ENCODE measurements at places on chromosomes 4 and X. TPM values are rescaled to one million over a fixed set of nuclear protein-coding genes. Genes with fewer than 3 reads are reported as not detected.

GRCh38 chrX:119155416-119156035 lies 27.9 kb upstream of the KIAA1210 start:
- DNase-seq = no peak

GRCh38 chr4:158139086-158139485 lies 33.7 kb downstream of the GASK1B start:
- no peak for DNase-seq

MAGEA2 gene
- polyA plus RNA-seq = not detected

GRCh38 chrX:39724544-39724943 lies 373.2 kb downstream of the BCOR start:
- DNase-seq = no peak

- DNase-seq = no peak
These were observed 376.3 kb upstream of the LCORL start for GRCh38 chr4:18397681-18398390.

DNA sequence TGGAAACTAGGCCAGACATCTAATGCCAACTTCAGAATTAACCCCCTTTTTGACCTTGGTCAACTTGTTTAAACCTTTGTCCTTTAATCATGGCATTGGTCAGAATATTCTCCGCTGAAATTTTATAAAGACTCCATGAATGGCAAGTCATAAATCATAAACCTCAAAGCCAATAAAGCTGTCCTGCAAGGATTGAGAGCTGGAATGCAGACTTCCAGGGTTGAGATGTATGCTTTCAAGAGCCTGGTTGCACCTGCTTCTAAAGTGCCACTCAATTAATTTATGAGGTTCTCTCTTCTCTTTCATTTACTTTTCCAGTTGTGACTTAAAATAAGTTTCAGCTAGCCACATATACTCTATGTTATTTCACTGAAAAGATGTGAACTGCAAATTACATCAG lies 136.2 kb upstream of the HCCS start:
- DNase-seq = no peak

- no peak for DNase-seq
These were observed 782.2 kb downstream of the ARAP2 start for GRCh38 chr4:35461931-35462659.

- DNase-seq = no peak
These were observed 277.7 kb downstream of the NR3C2 start for GRCh38 chr4:148164557-148164956.

FHIP1A gene
- polyA plus RNA-seq = 0.06 TPM

DNA sequence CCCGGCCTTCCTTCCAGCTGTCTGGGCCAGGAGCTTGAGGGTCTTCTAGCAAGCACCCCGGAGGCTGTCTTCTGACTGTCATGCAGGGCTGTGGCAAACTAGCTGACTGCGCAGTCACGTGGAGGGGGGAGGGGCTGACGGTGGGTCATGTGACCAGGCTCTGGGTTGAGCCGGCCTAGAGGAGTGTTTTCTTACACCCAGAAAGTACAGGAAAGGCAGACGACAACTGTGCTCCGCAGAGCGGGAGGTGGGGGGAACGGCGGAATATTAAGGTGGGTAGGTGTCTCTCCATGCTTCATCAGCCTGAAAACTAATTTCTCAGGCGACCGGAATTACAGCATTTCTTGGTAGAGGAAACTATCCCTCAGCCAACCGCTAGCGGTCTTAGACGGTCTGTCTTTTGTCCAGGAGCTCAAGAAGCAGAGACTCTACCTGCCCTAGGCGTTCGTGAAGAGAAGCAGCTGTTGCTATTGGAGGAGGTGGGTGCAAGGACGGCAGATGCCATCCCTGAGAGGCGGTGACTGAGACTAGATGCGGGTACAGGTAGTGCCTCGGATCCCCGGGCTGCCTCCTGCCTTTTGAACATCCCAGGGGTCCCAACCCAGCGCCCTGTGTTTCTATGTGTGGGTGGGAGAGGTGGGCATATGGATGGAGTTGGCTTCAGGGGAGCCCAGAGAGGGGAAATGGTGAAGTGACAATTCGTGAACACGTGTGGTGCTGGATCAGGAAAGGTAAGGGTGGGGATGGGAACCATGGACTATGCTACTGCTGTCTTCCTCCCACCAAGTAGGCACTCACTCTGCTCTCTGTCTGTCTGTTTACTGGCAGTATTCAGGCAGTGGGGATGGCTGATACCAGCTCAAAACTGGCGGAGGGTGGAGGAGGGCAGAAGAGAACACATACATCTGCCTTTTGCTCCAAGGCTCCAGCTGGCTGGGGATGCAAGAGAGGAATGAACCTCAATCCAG lies 8.8 kb downstream of the GPRASP1 start:
- DNase-seq = no peak
